ENCODE measurements at places on chromosomes 16 and 17. TPM values are rescaled to one million over a fixed set of nuclear protein-coding genes. Genes with fewer than 3 reads are reported as not detected.

Gene SCNN1B
- not detected for total RNA-seq

Gene XYLT1
- total RNA-seq: 83.9 TPM

Gene CBX4
- 12.8 TPM for total RNA-seq

Gene PSMC5
- 45.4 TPM for total RNA-seq

Gene SUMO2
- total RNA-seq: 79.5 TPM

Gene TEX14
- 0.05 TPM for total RNA-seq

Gene CACNG5
- total RNA-seq: not detected

Gene ASPHD1
- 12.5 TPM for total RNA-seq

Gene CCDC102A
- total RNA-seq: 15.7 TPM

Gene DHRS7C
- not detected for total RNA-seq

Gene KRT13
- 0.46 TPM for total RNA-seq
